ENCODE measurements at places on chromosomes 2 and 18.

DNA sequence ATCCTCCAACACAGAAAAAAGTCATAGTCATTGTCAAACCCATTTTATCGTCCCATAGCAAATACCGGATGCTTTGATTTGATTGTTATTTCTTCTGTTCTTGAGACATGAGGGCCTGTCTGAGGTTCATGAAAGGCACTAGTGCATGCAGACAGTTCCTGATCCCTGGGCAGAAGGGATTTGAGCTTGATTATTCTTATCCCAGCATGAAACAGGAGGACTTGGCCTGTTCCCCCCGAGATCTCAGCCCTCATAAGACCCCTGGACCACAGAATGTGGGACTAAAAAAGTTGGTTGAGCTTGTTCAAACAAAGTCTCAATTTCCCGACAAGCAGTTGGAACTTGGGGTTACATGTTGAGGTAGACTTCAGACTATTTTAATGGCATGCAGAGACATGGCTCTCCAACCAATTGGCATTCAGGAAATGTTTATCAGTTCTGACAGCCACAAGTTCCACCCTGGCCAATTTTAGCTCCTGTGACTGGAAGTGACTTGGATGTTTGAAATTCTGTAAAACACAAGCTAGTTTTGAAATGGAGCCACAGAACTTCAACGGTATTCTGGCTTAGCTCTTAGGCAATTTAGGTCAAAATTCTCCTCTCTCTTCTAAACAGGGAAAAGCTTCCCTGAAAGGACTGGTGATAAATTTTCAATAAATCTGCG is 366.9 kb upstream of the SLC14A2 start:
- DNase-seq: no peak

DNA sequence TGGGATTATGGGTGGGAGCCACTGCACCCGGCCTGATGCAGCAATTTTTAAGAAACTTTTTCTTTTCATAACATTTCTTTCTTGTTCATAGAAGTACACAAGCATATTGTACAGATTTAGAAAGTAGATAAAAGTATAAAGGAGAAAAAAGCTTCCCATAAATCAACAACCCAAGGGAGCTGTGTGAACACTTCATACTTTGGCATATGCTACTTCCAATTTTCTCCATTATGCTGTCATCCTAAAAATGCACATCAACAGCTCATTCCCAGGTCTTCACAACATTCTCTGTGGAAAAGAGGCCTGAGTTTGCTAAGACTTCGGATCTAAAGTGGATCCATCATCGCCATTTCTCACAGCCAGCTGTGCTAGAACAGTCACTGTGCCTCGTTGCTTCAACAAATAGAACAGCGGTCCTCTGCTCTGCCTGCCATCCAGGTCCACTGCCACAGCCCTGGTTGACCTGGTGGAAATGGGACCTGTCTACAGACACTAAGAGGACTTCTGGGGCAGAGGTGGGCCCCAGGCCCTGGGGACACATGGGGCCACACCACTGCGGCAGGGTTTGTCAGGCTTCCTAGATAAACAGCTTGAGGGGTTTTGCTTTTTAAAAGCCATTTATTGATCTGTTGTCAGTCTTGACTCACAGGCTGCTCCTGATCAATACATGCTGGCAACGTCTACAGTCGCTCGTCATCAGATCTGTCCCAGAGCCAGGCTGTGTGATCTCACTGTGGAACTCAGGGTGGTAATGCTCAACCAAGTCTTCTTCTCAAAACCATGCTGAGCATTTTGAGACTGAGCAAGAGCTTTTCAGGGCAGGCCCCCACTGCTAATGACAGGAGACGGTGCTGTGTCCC is 72.7 kb upstream of the MGAT4A start:
- DNase-seq: no peak

GRCh38 chr2:46666754-46667153 is 187.4 kb downstream of the TMEM247 start:
- DNase-seq: no peak

- DNase-seq: no peak
Measured at GRCh38 chr2:221042926-221043325, 529.2 kb downstream of the EPHA4 start.

GRCh38 chr2:195709901-195710806 is 53.1 kb downstream of the SLC39A10 start:
- DNase-seq: no peak

DNA sequence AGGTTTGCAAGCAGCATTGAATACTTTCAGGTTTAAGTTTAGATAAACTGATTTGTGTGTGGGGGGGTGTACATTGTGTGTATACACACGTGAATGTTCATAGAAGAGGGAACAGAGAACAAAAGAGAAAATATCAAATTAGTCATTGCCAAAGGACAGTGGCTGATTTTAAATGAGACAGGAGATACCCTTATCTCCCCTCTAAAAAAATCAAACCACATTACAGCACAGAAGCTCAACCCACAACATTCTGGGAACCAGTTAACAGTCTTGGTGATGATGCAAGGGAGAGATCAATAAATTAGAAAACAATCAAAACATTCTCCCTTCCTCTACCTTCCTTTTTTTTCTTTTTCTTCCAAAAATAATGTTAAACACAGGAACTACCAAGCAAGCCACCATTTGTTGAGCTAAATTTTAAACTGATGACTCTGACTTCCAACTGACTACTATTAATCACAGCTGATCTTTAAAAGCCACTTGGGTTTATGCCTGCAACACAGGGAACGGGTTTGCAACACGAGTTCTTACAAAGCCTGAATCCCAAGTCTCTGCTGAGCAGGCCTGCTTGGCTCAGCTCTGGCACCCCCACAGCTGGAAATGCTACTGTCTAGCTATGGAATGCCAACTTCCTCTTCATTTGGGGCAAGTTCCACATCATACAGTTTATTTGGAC is 119.2 kb upstream of the ACVR1C start:
- no peak for DNase-seq

- DNase-seq: no peak
Measured at GRCh38 chr2:165795011-165795410, 964 bp upstream of the GALNT3 start.

- no peak for DNase-seq
Measured at GRCh38 chr18:66329716-66330115, 274.2 kb downstream of the CDH19 start.

DNA sequence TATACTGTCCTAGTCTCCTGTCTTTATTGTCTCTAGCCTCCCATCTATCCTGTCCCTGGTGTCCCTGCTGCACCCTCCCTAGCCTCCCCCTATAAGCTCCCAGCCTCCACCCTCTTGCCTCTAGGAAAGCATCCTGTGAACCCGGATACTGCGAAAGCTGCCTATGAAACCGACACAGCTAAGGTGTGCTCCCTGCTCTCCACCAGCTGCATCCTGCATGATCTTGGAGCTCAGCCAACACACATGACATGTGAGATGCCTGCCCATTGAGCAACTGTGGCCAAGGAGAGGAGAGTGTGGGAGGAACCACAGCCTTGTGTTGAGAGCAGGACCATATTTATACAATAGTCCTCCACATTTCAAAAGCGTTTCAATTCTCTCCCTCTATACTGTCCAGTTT is 187.1 kb downstream of the ZBTB7C start:
- DNase-seq: no peak

GRCh38 chr2:46411985-46412384 is 67.4 kb upstream of the TMEM247 start:
- no peak for DNase-seq
